ENCODE measurements at places on chromosomes 11 and 22.

DNA sequence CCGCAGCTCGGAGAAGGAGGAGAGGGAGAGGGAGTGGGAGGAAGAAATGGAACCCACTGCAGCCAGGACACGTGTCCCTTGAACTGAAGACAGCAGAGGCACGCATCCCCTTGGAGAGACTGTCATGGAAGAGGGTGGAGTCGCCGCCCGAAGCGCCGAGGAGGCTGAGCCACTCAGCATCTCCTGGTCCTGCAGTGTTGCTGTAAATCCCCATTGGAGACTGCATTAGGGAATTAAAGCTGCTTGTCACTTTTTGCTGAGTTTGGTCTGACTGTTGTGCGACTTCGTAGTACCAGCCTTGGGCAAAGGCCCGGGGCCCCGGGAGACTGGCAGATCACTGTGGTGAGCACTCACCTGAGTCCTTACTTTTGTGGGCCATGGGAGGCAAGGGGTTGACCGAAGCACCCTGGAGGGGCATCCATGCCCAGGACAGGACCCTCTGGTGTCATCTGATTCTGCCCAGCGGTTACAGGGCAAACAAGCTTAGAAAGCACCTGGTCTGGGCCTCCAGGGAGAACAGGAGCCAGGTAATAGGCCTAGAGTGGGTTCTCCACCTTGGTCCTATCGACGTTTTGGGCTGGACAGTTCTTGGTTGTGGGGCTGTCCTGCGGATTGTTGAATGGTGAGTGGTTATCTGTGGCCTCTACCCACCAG, 797 bp downstream of the VPREB1 start:
- DNase-seq: no peak

DNA sequence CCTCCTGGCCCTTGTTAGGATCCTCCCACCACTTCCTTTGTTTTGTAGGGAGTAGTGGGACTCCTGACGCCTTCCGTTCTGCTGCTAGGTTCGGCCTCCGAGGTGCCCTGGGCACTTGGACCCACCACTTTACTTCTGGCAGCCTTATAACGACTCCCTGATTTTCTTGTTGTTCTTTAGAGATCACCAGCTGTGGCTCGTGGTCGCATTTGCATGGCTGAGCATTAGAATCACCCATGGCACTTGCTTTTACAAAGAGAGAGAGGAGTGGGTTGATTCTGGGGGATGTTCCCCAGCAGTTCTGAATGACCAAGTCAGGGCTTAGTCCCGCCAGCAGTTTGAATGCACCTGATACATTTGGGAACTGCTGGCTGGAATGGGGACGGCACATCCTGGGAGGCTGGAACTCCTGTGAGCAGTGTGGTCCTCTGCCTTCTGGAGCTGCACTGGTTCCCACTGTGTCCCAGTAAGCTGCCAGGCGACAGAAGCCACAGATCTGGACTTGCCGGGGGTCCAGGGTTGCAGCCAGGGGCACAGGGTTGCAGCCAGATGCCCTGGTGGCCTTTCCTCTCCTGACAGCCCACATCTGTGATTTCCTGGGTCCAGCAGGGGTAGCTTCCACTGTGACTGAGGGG, 4.1 kb downstream of the TUB start:
- no peak for DNase-seq

- no peak for DNase-seq
Measured at GRCh38 chr22:17343766-17344165, 25.5 kb upstream of the CECR2 start.

DNA sequence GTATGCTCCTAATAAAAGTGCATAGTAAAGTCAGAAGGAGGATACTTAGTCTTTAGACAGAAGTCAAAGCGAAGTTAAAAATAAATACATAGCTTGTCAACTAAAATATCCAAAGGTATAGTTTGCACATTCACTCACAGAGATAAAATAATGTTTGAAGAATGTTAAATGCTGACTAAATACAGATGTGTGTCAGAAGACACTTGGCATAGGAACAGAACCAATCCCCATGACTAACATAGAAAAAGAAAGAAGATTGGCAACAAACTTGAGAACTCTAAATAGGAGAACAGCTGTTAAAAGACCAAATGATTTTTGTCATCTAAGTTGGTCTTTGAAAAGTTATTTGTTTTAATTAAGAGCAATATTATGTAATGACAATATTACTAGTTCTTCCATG, 1172.1 kb upstream of the RAG2 start:
- DNase-seq: no peak

GRCh38 chr22:36913427-36914389, at the start of gene CSF2RB:
TSS of gene CSF2RB (plus strand) at chr22:36913628. CDS start at chr22:36922208, 8,580 bp downstream.
- no peak for DNase-seq

GRCh38 chr11:68113986-68114385, 7.2 kb downstream of the CHKA start:
- DNase-seq: no peak

GRCh38 chr11:35721651-35722282, 59.2 kb downstream of the TRIM44 start:
- no peak for DNase-seq

- no peak for DNase-seq
Measured at GRCh38 chr11:24738972-24739371, 242.1 kb downstream of the LUZP2 start.

DNA sequence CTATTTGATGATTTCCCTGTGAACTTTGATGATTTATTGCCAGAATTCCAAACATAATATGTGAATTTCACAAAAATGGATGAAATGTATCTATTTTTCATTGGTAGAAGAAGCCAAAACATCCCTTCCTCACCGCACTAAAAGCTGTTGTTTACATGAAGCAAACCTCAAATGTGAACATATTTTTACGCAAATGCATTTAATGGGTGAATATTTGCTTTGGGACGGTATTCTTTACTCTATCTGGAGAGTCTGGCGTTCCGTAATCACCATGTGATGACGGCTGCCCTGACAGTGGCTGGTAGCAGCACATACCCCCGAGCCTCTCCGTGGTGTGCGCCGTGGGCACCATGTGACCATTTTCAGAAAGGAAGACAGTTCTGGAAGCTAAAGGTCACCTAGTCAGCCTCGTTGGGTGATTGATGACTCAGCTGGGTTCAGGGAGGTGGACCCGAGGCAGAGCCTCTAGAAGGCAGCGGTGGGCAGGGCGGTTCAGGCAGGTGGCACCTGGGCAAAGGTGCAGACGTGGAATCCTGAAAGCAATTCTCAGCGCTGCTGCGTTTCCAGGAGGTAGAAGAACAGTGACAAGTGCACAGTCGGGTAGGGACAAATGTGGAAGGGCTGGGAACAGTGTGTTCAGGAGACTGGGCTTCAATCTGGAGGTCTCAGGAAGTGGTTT, 45.3 kb downstream of the PPARA start:
- no peak for DNase-seq

DNA sequence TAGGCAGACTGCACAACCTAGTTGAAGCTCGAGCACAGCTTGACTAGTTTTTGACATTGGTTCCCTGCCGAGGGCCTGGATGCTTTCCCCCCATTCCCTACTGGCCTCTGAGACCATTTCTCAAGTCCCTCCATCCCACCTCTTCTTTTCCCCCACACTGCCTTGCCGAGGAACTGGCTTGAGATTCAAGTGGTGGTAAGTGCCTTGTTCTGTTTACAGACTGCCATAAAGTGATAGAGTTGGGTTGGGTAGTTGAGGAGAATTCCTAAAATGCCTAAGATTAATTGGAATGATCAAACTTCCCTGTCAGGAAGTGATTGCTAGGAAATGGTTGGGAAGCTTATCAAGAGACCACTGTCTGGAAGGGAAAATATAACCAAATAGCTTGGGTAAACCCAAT, 16.2 kb downstream of the MRPL16 start:
- no peak for DNase-seq

DNA sequence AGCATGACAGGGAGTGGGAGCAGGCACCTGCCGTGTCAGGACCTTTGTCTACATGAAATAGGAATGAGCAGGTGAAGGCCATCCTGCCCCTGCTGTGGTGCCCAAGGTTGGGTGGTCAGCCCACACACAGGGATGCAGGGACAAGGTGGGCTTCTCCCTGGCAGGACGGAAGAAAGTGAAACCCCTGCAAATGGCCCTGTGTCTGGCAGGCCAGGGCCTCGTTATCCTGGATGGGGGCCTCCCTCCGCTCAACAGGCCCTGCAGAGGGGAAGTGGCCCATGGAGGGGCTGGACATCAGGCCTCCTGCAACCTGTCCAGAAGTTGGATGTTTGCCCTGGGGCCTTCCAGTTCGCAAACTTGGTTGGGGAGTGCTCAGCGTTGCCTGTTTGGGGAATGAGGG, 14.9 kb downstream of the TOB2 start:
- DNase-seq: no peak

GRCh38 chr11:73538381-73538872, 59.5 kb downstream of the FAM168A start:
- no peak for DNase-seq

DNA sequence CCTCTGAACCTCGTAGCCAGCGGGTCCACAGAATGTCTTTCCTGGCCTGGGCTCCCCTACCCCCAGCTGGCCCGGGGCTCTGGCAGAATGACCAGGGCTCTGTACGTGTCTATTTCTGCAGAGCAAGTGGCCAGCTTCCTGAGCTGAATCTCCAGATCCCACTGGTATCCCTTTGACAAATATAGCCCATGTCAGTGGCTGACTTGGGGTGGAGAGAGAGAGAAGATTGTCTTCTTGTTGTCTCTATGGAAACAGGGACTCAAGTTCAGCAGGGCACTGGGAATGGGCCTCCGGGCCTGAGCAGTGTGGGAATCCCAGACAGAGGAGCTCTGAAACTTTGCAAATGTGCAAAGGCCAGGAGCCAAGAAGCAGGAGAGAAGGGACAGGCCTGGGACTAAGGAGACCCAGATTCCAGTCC, 33.9 kb downstream of the ANO1 start:
- no peak for DNase-seq

- no peak for DNase-seq
Measured at GRCh38 chr11:64073542-64073941, 37.8 kb downstream of the FLRT1 start.

DNA sequence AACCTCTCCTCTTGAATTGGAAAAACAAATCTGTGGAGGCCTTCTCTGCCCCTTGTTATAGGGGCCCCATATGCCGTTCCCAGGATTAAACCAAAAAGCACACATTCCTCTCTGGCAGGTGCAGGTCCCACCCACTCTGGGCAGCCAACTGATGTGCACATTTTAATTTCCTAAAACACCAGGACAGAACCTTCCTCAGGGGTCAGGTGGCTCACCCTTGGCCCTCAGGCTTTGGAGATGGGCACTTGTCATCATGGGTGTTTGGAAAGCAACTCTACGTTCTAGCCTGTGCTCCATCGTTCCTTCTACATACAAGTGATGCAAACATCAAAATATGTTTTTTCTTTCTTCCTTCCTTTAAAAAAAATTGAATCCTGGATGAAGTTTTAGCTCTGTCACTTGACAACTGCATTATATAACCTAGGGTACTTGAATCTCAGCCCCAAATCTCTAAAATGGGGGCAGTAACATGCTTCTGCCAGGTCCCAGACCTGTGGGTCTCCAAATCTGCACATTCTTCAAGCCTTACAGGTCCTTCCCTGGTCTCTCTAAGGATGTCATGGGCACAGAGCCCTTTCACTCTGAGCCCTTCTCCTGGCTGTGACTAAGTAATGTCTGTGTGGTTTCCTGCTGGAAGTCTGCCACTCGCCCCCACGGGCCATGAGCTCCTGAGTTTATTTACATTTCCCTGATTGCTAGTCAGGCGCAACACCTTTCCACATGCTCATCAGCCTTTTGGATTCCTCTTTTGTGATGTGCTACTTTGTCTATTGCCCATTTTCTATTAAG, 43.8 kb downstream of the KCNQ1OT1 start:
- peak; percentile 19 for DNase-seq

- DNase-seq: peak; percentile 38
Measured at GRCh38 chr22:26606611-26607010, 11.2 kb downstream of the CRYBB1 start.

- DNase-seq: no peak
Measured at GRCh38 chr11:106288057-106288456, 210.6 kb downstream of the AASDHPPT start.

- no peak for DNase-seq
Measured at GRCh38 chr22:27459999-27460398, 341.6 kb downstream of the MN1 start.

- DNase-seq: no peak
Measured at GRCh38 chr11:45684440-45684839, 19.0 kb upstream of the CHST1 start.

DNA sequence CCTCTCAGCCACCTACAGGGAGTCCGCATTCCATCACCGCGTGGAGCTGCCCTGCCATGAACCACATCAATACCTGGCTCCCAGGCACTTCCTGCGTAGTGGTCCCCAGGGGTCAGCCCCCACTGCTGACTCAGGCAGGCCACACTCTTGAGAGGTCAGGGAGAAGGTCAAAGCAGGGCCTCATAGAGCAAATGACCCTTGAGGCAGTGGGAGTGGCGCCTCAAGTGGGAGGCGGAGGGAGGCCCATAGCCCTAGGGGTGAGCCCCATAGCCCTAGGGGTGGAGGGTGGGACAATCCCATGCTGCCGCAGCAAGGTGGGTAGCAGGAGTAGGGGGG, 5.0 kb downstream of the PRDX5 start:
- DNase-seq: no peak

- no peak for DNase-seq
Measured at GRCh38 chr11:120079750-120080610, 57.9 kb downstream of the TRIM29 start.

DNA sequence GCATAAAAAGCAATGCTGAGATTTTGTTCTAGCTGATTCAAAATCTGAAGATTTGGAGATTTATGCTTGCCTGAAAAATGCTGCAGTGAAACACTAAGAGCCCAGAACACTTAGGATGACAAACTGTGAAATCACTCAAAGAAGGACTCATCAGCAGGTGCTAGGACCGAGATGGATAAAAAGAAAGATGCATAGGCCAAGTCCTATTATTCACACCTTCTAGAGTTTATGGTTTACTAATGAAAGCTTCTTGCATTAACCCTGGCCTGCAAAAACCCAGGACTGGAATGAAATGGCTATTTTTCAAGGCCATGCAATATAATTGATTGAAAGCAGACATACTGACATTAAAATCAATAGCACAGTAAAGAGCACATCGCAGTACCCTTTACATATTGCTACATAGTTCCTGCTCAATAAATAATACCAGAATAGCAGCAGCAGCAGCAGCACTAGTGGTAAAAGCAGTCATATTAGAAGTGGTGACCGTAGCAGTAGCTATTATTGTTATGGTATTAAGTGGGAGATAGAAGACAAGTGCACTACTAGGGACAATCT, 161.7 kb downstream of the RAB38 start:
- DNase-seq: no peak

DNA sequence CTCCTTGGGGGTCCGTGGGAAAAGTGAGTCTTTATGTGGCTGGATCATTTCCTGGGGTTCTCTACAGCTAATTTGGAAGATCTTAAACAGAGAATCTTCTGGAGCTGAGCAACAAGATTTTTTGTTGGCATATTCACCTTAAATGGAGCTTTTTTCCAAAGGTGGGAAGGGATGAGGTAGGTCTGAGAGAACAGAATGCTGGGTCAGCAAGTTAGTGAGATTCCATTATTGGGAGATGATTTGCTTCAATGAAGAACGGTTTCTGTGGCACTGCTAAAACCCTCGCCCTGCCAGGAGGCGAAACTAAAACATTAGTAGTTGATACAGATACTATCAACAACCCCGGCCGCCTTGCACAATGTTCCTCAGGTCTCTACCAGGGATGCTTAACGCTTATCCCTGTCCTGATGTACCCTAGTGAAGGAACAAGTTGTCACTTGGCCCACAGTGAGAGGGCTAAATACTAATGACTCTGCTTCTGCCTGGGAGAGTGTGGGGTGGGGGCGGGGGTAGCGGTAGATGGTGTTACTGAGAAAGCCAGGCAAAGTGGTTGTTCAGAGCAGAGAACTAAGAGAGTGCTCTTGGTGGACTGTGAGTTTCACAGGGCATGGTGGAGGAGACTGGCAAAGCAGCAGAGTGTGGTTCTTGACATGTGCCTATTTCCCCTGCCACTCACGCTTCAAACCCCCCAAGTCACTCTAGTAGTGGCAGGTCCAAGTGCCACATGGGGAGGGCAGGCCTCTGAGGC, 63.7 kb upstream of the CYP2D6 start:
- no peak for DNase-seq

Measured in non-pigmented ciliary epithelial cell (primary cell).